ENCODE measurements at places on chromosomes 7 and 10. TPM values are rescaled to one million over a fixed set of nuclear protein-coding genes. Genes with fewer than 3 reads are reported as not detected.
A peak's percentile ranks its signal among the peaks of the same experiment; 100 is the strongest.

MACC1 gene
- not detected for polyA plus RNA-seq

NAT16 gene
- polyA plus RNA-seq, result 0.64 TPM

CHN2 gene
- polyA plus RNA-seq, result 0.02 TPM

OR6B1 gene
- not detected for polyA plus RNA-seq

DNA sequence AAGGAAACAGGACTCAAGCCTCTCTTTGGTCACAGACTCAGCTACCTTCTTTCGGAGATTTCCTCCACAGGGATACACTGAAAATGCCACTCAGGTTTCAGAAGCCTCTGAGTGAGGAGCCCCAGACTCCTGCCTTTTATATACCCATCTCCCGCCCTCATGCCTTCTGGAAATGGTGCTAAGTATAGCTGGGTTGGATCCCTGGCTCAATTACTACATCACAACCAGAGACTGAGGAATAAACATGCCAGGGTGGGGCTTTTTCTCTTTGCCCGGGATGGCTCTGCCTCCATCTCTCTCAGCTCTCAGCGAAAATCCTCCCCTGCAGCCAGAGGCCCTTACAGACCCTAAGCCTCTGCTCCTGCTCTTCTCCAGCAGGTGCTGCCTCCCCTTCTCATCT is 299.5 kb downstream of the KCNMA1 start:
- no peak overlapping the region for H3K27ac ChIP-seq
- no peak for DNase-seq
- no peak overlapping the region for H3K4me3 ChIP-seq
- no peaks in the 10 kb centered on the region for H3K4me1 ChIP-seq
- H3K27me3 ChIP-seq, result no peaks in the 10 kb centered on the region

DNA sequence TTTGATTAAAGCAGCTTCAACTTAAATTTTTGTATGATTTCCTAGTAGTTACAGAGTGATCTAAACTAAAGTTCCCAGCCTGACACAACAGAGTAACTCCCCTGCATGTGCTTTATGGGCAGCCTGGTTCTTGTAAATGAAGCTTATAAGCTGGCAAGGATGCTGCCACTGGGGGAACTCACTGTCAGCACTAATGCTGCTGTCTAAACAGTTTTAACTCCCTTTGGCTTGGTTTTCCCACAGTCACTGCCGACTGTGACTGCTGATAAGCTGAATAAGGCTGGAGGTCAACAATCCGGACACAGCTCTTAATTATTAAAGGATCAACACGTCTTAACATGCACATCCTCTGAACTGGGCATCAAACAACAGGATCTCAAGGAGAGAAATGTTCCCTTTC is 130.1 kb downstream of the OTUD1 start:
- H3K27me3 ChIP-seq, result no peaks in the 10 kb centered on the region
- DNase-seq, result no peak
- H3K27ac ChIP-seq, result no peak overlapping the region
- no peaks in the 10 kb centered on the region for H3K36me3 ChIP-seq
- H3K4me3 ChIP-seq, result no peak overlapping the region
- no peaks in the 10 kb centered on the region for H3K4me1 ChIP-seq

DNA sequence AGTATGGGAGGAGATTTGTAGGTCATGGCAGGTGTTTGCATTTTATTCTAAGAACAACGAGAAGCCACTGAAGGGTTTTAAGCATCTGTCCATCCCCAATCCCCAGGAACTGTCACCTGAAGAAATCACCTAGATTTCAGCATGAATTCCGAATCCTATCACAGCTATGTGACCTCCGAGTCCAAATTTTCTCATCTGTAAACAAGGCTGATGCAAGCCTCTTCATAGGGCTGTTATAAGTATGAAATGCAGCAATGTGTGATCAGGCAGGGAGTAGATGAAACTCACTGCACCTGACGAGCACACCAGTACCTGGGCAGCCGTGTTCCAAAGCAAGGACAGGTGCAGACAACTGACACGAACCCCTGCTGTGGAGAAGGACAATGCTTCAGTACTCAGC is 14.0 kb downstream of the HABP2 start:
- H3K27me3 ChIP-seq, result no peaks in the 10 kb centered on the region
- no peak for DNase-seq
- no peak overlapping the region for H3K27ac ChIP-seq
- H3K4me1 ChIP-seq, result no peaks in the 10 kb centered on the region

GRCh38 chr10:21427804-21428481 is 97.5 kb downstream of the SKIDA1 start:
- DNase-seq, result no peak
- H3K27me3 ChIP-seq, result no peaks in the 10 kb centered on the region
- H3K27ac ChIP-seq, result no peak overlapping the region
- H3K4me1 ChIP-seq, result no peaks in the 10 kb centered on the region
- H3K4me3 ChIP-seq, result no peak overlapping the region

DNA sequence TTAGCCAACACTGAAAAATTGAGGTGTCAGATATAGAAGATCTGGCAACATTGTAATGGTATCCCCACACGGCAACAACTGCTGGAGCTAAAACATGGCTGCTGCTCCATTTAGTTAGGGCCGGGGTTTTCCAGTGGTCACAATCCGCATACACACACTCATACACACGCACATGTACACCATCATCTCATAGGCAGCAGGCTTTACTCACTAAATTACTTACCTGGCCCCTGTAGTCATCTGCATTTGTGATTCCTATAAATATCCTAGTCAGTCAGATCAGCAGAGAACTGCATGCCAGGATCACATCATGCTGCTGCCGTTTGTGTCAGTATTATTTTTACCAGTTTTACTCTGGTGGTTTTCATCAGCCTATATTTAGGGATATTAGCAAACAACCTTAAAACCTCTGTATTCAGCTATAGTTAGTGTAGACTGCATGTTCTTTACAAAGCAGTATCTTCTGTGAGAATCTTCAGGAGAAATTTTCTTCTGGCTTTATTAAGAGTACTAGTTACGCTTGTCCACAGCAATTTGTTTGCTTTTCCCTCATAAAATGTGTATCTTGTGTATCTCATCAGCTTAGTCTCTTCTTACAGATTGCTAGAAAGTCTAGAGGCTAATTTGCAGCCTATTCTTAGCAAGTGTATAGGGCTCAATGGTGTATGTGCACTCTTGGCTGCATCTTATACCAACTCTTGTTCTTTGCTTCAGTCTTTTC is 38.3 kb upstream of the PTPN12 start:
- H3K36me3 ChIP-seq, result no peaks in the 10 kb centered on the region
- no peaks in the 10 kb centered on the region for H3K27me3 ChIP-seq
- H3K4me1 ChIP-seq, result no peaks in the 10 kb centered on the region
- no peak for DNase-seq
- no peak overlapping the region for H3K4me3 ChIP-seq

DNA sequence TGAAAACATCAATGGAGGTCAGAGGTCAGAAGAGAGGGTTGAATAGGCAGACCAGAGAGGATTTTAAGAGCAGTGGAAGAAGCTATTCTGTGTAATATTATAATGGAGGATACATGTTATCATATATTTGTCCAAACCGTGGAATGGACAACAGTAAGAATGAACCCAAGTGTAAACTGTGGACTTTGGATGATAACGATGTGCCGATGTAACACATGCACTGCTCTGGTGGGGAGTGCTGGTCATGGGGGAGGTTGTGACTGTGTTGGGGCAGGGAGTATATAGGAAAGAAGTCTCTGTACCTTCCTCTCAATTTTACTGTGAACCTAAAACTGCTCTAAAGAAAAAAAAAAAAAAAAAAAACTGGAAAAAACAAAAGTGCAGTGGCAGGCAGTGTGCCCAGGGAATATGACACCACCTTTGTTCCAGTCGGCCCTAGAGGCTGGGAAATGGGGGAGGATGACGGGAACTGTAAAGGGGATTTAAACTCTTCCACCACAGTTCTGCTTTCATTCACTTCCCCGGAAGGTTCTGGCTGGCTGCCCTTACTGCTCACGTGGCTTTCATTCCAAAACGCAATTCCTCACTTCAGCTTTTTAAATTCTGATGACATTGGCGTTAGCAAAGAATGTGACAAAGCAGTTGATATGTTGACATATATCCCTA is 113.7 kb upstream of the ANKRD1 start:
- H3K27ac ChIP-seq, result no peak overlapping the region
- no peak for DNase-seq
- no peaks in the 10 kb centered on the region for H3K36me3 ChIP-seq
- H3K4me1 ChIP-seq, result peaks cover 18% of the 10 kb centered on the region

DNA sequence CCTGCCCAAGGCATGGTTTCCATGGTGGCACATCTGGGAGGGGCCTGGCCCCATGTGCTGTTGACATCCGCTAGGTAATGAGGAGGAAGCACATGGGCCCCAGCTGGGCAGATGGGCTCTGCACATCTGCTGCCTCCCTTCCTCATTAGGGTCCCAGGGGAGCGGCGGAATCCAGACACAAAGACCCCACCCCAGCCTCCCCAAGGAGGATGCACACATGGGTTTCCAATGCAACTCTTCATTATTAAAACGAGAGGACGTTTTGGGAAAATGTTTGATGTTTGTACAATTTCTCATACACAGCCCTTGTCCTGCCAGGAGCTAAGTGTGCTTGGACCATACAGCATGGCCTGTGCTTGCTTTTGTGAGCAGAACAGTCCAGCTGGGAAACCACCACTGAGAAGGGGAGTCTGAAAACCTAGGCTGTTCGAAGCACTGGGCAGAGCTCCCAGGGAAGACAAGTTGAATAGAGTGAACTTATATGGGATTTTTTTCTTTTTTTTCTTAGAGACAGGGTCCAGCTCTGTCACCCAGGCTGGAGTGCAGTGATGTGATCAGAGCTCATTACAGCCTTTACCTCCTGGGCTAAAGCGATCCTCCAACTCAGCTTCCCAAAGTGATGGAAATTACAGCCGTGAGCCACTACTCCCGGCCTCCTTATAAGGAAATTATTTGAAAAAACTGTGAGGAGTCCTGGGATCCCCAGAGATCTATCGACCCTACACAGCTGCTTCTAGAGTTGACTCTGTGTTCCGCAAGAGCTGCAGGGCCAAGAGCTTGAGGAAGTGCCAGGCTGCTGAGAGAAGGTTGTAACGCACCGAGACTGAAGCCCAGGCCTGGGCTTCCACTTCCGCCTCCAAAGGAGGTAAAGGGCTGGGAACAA is 23.4 kb downstream of the FAM107B start:
- H3K4me3 ChIP-seq, result no peak overlapping the region
- no peaks in the 10 kb centered on the region for H3K27me3 ChIP-seq
- no peak overlapping the region for H3K27ac ChIP-seq

DNA sequence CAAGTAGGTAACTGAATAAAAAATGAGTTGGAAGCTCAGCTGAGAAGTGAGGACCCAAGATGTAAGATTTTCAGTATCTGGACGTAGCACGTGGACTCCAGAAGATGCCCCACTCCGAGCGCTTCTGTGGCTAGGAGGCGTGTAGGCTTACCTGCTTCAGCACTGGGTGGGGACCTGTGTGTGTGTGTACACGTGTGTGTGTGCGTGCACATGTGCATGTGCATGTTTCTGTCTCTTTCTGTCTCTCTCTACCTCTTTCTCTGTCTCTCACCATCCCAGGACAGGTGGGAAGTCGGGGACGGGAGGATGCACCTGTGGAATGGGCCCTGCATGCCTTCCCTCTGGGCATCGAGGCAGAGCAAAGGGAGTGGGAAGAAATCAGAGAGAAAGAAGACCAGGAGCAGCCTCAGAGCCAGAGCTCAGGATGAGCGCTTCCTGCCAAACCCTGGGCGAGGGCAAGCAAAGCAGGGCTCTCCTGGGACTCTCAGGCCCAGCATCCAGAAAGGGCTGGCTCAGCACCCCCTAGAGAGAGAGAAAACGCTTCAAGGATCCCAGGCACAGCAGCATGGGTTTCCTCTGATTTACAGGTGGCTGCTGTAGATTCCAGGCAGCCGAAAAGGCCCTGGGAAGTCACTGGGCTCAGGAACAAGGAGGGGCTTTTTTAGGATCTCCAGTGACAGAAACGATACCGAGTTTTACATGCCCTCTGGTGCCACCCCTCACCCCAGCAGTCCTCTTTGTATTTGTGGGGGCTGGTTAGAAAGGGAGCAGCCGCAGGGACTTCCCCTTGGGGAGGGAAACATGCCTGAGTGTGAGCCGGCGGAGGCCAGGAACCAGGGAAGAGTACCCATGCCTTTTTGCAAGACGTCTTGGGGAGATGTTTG is 28.5 kb downstream of the CXCL12 start:
- H3K27ac ChIP-seq, result no peak overlapping the region
- H3K4me1 ChIP-seq, result no peaks in the 10 kb centered on the region
- no peak overlapping the region for H3K4me3 ChIP-seq
- H3K27me3 ChIP-seq, result no peaks in the 10 kb centered on the region

- peaks cover 18% of the 10 kb centered on the region for H3K4me1 ChIP-seq
- H3K27me3 ChIP-seq, result 0 out of 2 replicates have a peak, but pooled peaks cover 7% of the 10 kb centered on the region
- no peak for DNase-seq
- H3K27ac ChIP-seq, result no peak overlapping the region
- H3K4me3 ChIP-seq, result no peak overlapping the region
These were observed 2.2 kb upstream of the NOM1 start for GRCh38 chr7:156947120-156947843.

GRCh38 chr7:149329766-149330334 is 67.9 kb downstream of the ZNF783 start:
- H3K27me3 ChIP-seq, result peaks cover 8% of the 10 kb centered on the region
- no peak overlapping the region for H3K27ac ChIP-seq
- DNase-seq, result no peak
- no peaks in the 10 kb centered on the region for H3K4me1 ChIP-seq
- H3K4me3 ChIP-seq, result no peak overlapping the region

- H3K4me1 ChIP-seq, result no peaks in the 10 kb centered on the region
- H3K27ac ChIP-seq, result no peak overlapping the region
- H3K4me3 ChIP-seq, result no peak overlapping the region
- H3K36me3 ChIP-seq, result no peaks in the 10 kb centered on the region
These were observed 614.3 kb downstream of the XPNPEP1 start for GRCh38 chr10:109308971-109309370.

DNA sequence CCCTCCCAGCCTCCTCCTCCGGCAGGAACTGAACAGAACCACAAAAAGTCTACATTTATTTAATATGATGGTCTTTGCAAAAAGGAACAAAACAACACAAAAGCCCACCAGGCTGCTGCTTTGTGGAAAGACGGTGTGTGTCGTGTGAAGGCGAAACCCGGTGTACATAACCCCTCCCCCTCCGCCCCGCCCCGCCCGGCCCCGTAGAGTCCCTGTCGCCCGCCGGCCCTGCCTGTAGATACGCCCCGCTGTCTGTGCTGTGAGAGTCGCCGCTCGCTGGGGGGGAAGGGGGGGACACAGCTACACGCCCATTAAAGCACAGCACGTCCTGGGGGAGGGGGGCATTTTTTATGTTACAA is 83.3 kb downstream of the PAX2 start:
- peak; percentile 82 for DNase-seq
- no peak overlapping the region for H3K27ac ChIP-seq
- peak overlapping the region; percentile 39 for H3K4me3 ChIP-seq
- H3K4me1 ChIP-seq, result no peaks in the 10 kb centered on the region
- peaks cover 80% of the 10 kb centered on the region for H3K27me3 ChIP-seq

GRCh38 chr7:19677180-19677579 is 31.7 kb downstream of the POLR1F start:
- H3K4me3 ChIP-seq, result no peak overlapping the region
- no peaks in the 10 kb centered on the region for H3K27me3 ChIP-seq
- no peak overlapping the region for H3K27ac ChIP-seq

DNA sequence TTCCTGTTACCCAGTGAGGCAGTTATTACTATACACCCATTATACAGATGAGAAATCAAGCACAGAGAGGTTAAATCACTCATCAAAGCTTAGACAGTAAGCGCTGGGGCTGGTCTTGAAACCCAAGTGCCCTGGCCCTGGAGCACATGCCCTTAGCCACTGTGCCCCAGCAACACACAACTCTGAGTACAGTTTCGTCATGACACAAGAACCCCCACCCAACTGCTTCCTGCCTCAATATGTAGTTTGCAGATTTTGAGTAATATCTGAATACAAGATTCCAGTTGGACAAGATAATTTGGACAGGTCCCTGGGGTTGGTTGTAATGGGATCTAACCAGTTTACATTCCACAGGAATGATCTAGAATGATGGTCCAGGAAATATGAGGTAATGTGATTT is 62.8 kb downstream of the SH3PXD2A start:
- H3K27ac ChIP-seq, result no peak overlapping the region
- H3K4me3 ChIP-seq, result no peak overlapping the region
- H3K4me1 ChIP-seq, result peaks cover 15% of the 10 kb centered on the region
- H3K36me3 ChIP-seq, result no peaks in the 10 kb centered on the region
- DNase-seq, result no peak

Measured in SK-N-SH (cell line).